Naive thymus-derived CD4-positive, alpha-beta T cell (primary cell): ENCODE measurements at places on chromosomes 12 and 14. TPM values are rescaled to one million over a fixed set of nuclear protein-coding genes. Genes with fewer than 3 reads are reported as not detected.

Gene CFAP54
- total RNA-seq = 0.30 TPM

Gene NINJ2
- total RNA-seq = 5.1 TPM

Gene KLRC4
- total RNA-seq = not detected in 2 replicates

DNA sequence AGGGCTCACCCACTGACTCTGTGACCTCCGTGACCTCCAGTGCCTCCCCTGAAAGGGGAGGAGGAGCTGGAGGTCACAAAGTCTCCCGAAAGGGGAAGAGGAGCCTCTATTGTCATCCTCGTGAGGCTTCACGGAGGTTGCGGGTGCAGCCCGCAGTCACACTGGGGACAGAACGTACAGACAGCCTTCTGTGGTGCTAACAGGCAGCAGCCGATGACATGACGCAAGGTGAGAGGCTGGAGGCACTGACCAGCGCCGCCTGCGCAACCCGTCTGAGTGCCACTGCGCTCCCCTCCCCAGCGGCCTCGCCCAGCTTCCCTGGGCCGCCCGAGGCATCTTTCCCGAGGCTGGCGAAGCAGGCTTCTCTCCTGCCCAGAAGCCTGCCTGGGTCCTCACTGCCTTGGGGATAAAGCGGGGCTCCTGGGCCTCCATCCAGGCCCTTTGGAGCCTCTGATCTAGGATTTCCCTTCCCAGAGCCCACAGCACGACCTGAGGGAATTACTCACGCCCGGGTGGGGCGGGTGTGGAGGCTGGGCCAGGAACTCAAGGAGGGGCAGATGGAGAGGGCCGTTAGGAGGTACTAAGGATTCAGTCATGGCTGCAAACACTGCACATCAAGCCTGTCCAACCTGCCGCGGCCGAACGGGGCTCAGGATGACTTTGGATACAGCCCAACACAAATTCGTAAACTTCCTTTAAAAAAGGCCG lies 12.3 kb upstream of the LBHD2 start:
- DNase-seq = no peak
- no peaks in the 10 kb centered on the region for H3K27me3 ChIP-seq
- H3K36me3 ChIP-seq = no peaks in the 10 kb centered on the region
- no peak overlapping the region for H3K27ac ChIP-seq

DNA sequence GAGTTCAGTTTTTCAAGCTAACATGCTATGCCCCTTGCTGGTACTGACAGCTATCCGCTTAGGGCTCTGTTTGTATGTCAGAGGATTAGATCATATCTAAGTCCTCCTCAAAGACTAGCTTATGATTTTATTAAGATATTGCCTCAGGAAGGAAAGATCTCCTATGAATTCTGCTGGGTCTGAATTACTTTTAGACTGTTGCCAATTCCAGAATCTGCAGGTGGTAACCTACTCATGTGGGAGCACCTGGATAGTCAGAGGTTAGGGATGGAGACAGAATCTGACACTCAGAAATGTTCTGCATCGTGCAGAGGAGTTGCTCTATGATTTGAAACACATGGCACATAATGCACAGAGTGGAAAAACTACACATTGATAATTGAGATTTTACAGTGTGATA lies 843.4 kb downstream of the SLC6A15 start:
- H3K27ac ChIP-seq = no peak overlapping the region
- H3K4me3 ChIP-seq = no peak overlapping the region
- H3K27me3 ChIP-seq = no peaks in the 10 kb centered on the region
- H3K36me3 ChIP-seq = no peaks in the 10 kb centered on the region
- no peaks in the 10 kb centered on the region for H3K4me1 ChIP-seq
- no peak for DNase-seq

GRCh38 chr12:104276273-104277131 lies 27.0 kb upstream of the EID3 start:
- no peaks in the 10 kb centered on the region for H3K27me3 ChIP-seq
- no peak overlapping the region for H3K4me3 ChIP-seq
- no peak overlapping the region for H3K27ac ChIP-seq
- H3K4me1 ChIP-seq = no peaks in the 10 kb centered on the region

GRCh38 chr12:39835517-39836489 lies 216.2 kb upstream of the ABCD2 start:
- H3K4me1 ChIP-seq = no peaks in the 10 kb centered on the region
- no peaks in the 10 kb centered on the region for H3K36me3 ChIP-seq
- no peak overlapping the region for H3K4me3 ChIP-seq
- H3K27me3 ChIP-seq = no peaks in the 10 kb centered on the region
- DNase-seq = no peak

- H3K27ac ChIP-seq = no peak overlapping the region
- H3K4me3 ChIP-seq = no peak overlapping the region
- H3K27me3 ChIP-seq = no peaks in the 10 kb centered on the region
- DNase-seq = no peak
- H3K36me3 ChIP-seq = peaks cover 61% of the 10 kb centered on the region
These were observed 91.5 kb upstream of the ZFP36L1 start for GRCh38 chr14:68884031-68885030.

DNA sequence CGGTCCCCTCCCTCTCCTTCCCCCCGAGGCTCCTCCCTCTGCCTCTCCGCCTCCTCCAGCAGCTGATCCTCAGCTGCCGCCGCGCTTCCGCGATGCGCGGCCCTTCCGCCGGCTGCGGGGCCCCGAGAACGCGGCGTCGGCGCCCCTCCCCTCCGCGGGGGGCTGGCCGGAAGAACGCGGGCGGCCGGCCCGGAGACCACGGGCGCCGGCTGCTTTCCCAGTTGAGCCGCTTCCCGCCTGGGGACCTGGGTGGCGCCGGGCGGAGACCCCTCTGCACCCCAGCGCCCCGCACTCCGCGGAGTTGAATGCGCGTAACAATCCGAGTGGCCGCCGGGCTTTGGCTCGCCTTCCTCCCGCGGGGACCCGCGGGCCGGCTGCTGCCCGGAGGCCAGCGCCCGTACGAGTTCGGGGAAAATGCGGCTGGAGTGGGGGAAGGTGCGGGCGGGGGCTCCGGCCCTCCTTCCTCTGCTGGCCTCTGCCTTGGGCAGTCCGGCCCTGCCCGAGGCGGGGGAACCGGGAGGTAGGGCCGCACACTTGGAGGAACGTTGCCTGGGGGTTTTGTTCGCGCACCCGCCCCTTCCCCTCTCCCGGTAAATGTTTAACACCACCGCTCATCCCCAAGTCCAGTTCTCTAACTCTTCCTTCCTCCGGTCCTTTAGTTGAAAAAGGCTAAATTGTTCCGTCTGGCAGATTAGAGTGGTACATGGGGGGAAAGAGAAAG lies 393 bp upstream of the DCAF5 start:
- peak overlapping the region; percentile 90 for H3K27ac ChIP-seq
- peaks cover 12% of the 10 kb centered on the region for H3K4me1 ChIP-seq
- peaks cover 18% of the 10 kb centered on the region for H3K36me3 ChIP-seq
